ENCODE measurements at places on chromosomes 12 and 14.

GRCh38 chr12:52975820-52976573 is 27.1 kb downstream of the KRT18 start:
- DNase-seq, result no peak

DNA sequence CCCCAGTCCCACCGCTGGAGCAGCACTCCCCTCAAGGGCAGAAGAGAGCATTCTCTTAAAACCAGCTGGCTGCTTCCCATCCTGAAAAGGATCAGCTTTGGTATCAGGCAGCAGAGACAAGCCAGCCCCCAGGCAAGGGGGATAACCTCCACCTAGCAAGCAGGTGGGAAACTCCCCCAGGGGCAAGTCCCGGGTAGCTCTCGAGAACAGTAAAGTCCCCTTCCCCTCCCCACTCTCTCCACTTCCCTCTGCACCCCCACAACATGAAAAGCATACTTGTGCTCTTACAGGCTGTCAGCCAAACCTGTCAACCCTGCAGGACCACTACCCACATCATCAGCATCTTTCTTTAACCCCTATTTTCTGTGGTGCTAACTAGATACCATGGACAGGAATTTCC is 254.0 kb downstream of the NTF3 start:
- DNase-seq, result no peak

DNA sequence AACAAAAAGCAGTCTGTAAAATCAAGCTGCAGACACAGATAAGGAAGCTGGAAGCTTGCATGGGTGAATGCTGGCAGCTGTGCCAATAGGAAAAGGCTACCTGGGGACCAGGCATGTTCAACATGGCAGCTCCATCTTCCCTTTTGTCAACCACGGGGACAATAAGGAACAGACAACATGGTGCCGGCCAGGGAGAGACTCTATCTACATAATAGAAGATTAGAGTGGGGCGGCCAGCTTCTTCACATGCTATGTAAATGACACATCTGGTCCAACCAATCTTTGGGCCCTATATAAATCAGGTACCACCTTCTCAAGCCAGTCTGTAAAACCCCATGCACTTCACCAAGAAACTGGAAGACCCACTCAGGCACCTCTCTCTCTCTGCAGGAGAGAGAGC is 157.6 kb downstream of the SUDS3 start:
- no peak for DNase-seq

GRCh38 chr12:118536306-118536906 is 160.1 kb downstream of the SUDS3 start:
- no peak for DNase-seq

Measured in CD4-positive, alpha-beta T cell treated with Interleukin-10 for 1 hour (primary cell).